ENCODE measurements at places on chromosomes 4 and X.

DNA sequence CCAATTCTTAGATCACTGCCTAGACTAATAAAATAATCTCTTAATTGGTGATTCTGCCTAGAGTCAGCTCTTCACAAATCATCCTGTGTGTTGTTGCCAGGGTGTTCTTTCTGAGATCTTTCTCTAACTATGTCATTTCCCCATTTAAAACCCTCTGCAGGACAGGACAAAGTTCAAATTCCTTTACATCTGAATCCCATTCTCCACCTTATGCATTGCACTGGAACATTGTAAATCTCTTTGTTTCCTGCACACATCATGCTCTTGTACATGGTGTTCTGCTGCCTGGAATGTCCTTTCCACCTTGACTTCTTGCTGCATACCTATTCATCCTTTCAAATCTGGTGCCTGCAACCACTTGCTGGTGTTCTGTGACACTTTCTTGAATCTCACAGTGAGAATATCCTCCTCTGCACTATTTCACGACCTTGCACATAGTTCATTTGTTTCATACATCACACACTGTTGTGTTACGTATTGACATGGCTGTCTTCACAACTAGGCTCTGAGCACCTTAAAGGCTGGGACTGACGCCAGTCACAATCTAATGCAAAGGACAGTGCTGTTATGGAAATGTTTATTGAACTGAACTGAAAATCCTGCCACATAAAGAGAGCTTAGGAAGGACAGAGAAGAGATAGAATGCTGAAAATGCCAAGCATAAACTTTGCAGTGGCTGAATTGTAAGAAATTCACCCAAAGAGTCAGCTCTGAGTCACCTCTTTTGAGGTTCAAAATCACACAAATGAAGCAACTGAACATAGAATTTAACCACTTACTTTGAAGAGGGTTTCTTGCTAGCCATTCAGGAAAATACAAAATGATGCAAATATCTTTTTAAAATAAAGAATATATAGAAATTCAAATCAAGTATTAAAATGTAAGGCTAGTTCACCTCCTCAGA, 26.4 kb upstream of the SMIM14 start:
- H3K27me3 ChIP-seq: no peaks in the 10 kb centered on the region
- no peak overlapping the region for H3K27ac ChIP-seq
- no peaks in the 10 kb centered on the region for H3K4me1 ChIP-seq
- DNase-seq: no peak
- no peaks in the 10 kb centered on the region for H3K36me3 ChIP-seq

DNA sequence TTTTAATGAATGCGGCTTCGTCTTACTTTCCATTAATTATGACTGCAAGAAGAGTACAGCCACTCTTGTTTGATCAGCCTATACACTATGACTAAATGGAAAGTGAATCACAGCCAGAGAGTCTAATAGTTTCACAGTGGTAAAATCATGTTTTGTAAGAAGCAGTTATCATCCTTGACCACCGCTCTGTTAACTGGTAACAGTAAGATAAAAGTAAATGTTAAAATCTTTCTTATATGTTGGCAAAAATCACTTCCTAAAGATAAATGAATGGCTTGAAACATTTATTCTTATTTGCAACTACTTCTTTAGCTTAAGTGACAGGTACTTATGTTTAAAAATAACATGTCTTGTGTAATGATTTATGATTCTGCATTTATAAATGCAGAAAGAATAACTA, 13.2 kb downstream of the GALNT7 start:
- no peaks in the 10 kb centered on the region for H3K36me3 ChIP-seq
- no peak overlapping the region for H3K4me3 ChIP-seq
- H3K27me3 ChIP-seq: no peaks in the 10 kb centered on the region
- H3K4me1 ChIP-seq: no peaks in the 10 kb centered on the region
- DNase-seq: no peak

- no peak overlapping the region for H3K4me3 ChIP-seq
- no peak overlapping the region for H3K27ac ChIP-seq
- H3K4me1 ChIP-seq: no peaks in the 10 kb centered on the region
- no peaks in the 10 kb centered on the region for H3K27me3 ChIP-seq
- no peaks in the 10 kb centered on the region for H3K36me3 ChIP-seq
These were observed 17.4 kb downstream of the VEGFC start for GRCh38 chr4:176775338-176775737.

- H3K27me3 ChIP-seq: no peaks in the 10 kb centered on the region
- H3K27ac ChIP-seq: peak overlapping the region; percentile 14
- no peak for DNase-seq
These were observed 34.4 kb upstream of the BLTP1 start for GRCh38 chr4:122117743-122118142.

GRCh38 chr4:160141206-160141605, 1038.3 kb downstream of the RAPGEF2 start:
- no peak overlapping the region for H3K27ac ChIP-seq
- no peaks in the 10 kb centered on the region for H3K36me3 ChIP-seq
- H3K4me1 ChIP-seq: no peaks in the 10 kb centered on the region
- H3K4me3 ChIP-seq: no peak overlapping the region

GRCh38 chr4:87150498-87151261, 69.7 kb downstream of the KLHL8 start:
- H3K4me1 ChIP-seq: no peaks in the 10 kb centered on the region
- H3K27me3 ChIP-seq: no peaks in the 10 kb centered on the region
- peak; percentile 14 for DNase-seq
- H3K4me3 ChIP-seq: no peak overlapping the region

DNA sequence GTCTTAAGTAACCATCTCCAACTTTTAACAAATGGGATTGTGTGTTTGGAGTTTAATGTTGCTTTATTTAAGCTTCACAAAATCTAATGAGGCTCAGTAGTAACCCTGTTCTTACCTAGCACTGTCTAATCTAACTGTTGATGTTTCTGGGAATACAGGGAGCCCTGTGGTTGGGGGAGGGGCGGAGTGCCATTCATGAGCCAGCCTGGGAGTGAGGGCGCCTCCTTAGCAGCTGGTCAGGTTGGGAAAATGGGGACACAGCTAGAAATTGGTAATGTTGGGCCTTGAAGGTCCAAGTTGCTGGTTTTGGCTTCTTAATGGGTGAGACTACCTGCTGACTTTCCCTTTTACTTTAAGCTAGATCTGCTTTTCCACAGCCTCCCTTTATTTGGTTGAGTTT, 22.9 kb upstream of the TADA2B start:
- no peak overlapping the region for H3K4me3 ChIP-seq
- H3K27me3 ChIP-seq: no peaks in the 10 kb centered on the region

DNA sequence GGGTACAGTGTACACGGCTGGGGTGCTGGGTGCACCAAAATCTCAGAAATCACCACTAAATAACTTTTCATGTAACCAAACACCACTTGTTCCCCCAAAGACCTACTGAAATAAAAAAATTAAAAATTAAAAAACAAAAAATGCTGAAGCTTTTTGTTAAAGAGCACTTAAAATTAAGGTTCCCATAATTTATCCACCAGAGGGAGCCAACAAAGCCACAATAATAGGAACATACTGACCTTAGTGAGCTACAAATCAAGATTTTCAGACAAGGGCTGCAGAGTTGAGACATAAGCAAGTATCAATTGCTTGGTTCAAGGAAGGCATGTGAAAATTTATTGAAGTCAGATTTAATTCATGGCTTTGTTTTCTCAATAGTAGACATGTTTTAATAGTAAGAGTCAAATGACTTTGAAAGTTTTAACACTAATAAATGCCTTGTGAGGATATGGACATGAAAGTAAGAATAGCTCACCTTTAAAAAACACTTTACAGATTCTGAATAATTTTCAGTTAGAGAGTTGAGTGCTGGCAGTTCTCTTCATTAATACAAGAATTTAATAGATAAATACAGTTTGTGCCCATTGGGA, 43.0 kb upstream of the SCOC start:
- H3K4me1 ChIP-seq: no peaks in the 10 kb centered on the region
- H3K4me3 ChIP-seq: no peak overlapping the region
- H3K36me3 ChIP-seq: no peaks in the 10 kb centered on the region
- H3K27ac ChIP-seq: no peak overlapping the region

DNA sequence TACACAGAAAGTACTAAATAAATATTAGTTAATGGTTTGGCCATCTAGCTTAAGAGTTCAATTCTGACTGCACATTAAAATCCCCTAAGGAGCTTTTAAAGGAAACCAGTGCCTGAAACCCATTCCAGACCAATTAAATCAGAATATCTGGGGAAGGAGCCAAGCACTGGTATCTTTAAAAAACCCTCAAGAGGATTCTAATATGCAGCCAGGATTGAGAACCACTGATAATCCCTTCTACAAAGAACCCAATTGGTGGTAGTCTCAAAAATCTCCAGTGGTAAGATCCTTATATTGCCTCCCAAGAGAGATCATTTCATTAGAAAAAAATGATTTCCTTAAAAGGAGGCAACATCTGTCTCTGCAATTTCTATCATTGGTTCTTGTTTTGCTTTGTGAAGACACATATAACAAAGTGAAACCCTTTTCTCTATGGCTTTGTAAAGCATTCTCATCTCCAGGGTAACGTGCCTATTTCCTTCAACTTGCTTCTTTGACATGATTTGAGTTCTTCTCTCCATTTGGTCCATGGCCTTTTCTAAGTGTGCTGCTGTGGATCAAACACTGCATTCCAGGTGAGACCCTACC, 3.5 kb downstream of the GPR34 start:
- peaks cover 2% of the 10 kb centered on the region for H3K36me3 ChIP-seq
- DNase-seq: no peak
- no peaks in the 10 kb centered on the region for H3K27me3 ChIP-seq
- no peak overlapping the region for H3K4me3 ChIP-seq
- peaks cover 4% of the 10 kb centered on the region for H3K4me1 ChIP-seq

GRCh38 chrX:2391869-2392606, 108.7 kb downstream of the DHRSX start:
- H3K4me1 ChIP-seq: no peaks in the 10 kb centered on the region
- no peak overlapping the region for H3K4me3 ChIP-seq
- no peaks in the 10 kb centered on the region for H3K27me3 ChIP-seq
- no peak overlapping the region for H3K27ac ChIP-seq
- DNase-seq: no peak

DNA sequence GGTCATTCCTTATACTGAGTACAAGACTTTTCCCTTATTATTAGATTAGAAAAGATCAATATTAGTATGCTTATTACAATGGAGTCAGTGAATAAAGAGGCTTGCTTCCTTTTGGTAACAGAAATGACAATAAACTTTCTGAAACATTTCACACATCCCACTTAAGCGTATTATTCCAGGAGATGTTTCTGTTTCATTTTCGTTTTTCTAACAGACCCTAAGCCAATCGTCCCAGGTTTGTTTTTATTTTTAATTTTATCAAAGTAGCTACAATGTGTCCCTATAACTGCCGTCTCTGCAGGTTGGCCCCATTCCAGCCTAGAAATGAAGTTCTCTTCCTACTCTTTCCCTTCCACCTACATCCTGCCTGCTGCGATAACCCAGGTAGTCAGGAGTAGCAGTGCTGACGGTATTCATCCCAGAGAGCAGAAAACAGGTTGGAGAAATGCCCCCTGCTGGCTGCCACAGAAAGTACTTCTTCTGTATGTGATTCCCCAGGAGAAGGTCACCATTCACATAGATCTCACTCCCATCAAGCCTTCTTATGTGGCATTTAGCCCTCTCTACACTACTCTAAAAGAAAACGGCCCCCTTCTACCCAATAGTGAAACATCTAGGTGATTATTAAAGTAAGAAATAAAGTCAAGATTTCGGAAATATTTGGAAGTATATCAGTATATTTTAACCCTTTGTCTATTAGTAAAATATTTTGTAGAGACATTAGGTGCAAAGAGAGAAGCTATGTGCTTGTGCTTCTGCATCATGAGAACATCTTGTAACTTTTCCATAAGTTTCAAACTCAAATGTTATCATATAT, 40.4 kb downstream of the ENPEP start:
- peak overlapping the region; percentile 62 for H3K4me3 ChIP-seq
- no peaks in the 10 kb centered on the region for H3K27me3 ChIP-seq
- H3K27ac ChIP-seq: no peak overlapping the region
- peaks cover 3% of the 10 kb centered on the region for H3K4me1 ChIP-seq

GRCh38 chr4:137711502-137711901, 179.2 kb upstream of the PCDH18 start:
- H3K27ac ChIP-seq: no peak overlapping the region
- H3K36me3 ChIP-seq: no peaks in the 10 kb centered on the region
- H3K4me1 ChIP-seq: no peaks in the 10 kb centered on the region
- H3K27me3 ChIP-seq: no peaks in the 10 kb centered on the region
- no peak for DNase-seq

DNA sequence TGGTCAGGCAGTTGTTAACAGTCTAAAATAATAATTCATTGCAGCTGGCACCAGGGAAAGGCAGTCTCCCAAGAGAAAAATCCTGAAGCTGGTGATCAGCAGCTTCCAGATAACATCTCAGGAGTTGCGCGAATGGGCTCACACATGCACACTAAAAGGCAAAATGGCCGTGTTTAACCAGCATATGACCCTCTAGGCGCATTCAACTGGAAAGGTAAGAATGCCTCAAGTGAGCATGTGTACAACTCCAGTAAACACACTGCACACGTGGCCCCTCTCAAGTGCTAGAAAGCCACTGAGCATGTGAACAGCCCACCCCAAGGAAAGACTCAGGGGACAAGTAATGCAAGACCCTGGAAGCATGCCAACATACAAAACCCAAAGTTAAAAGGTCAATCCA, 33.1 kb downstream of the STPG2 start:
- H3K4me3 ChIP-seq: no peak overlapping the region
- DNase-seq: no peak
- H3K4me1 ChIP-seq: no peaks in the 10 kb centered on the region
- H3K27ac ChIP-seq: no peak overlapping the region
- H3K27me3 ChIP-seq: peaks cover 3% of the 10 kb centered on the region

- H3K27ac ChIP-seq: no peak overlapping the region
- H3K4me3 ChIP-seq: no peak overlapping the region
- no peaks in the 10 kb centered on the region for H3K27me3 ChIP-seq
- H3K36me3 ChIP-seq: no peaks in the 10 kb centered on the region
- peaks cover 5% of the 10 kb centered on the region for H3K4me1 ChIP-seq
- no peak for DNase-seq
These were observed 3.1 kb upstream of the SLC6A8 start for GRCh38 chrX:153684467-153685155.

DNA sequence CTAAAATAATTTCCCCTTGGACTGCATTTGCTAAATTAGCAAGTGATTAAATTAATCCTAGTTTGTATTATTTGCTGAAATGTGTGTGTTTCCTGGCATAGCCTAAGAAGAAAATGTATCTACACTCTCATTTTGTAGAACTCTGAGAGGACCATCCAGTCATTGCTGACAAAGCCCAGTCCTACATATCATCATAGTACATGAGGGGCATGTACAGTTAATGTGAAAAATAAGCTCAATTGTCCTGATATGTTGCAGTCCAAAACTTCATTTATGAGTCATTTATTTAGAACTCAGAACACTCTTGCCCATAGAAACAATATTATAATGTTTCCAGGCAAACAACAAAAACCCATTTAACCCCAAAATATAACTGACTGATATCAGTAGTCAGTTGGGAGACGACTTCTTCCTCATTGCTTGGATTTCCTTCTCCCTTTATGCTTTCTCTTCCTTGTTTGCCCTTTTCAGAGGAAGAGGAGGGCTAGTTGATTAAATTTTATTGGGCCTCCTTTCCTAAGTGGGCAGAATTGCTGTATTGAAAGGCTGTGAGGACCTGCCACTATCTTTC, 26.9 kb upstream of the BBS12 start:
- no peak for DNase-seq
- H3K4me3 ChIP-seq: no peak overlapping the region
- H3K36me3 ChIP-seq: no peaks in the 10 kb centered on the region
- no peaks in the 10 kb centered on the region for H3K27me3 ChIP-seq
- H3K4me1 ChIP-seq: no peaks in the 10 kb centered on the region
- no peak overlapping the region for H3K27ac ChIP-seq

GRCh38 chr4:147994076-147994475, 262.2 kb downstream of the ARHGAP10 start:
- H3K27me3 ChIP-seq: no peaks in the 10 kb centered on the region
- no peak for DNase-seq
- no peak overlapping the region for H3K4me3 ChIP-seq
- H3K36me3 ChIP-seq: no peaks in the 10 kb centered on the region
- no peaks in the 10 kb centered on the region for H3K4me1 ChIP-seq
